ENCODE measurements at places on chromosomes 2 and 18. TPM values are rescaled to one million over a fixed set of nuclear protein-coding genes. Genes with fewer than 3 reads are reported as not detected.

ERFE gene
- polyA plus RNA-seq, result not detected

VWC2L gene
- polyA plus RNA-seq, result 0.04 TPM

UCN gene
- 0.76 TPM for polyA plus RNA-seq

UGT1A4 gene
- polyA plus RNA-seq, result 0.02 TPM

GCG gene
- polyA plus RNA-seq, result 0.14 TPM

DOK6 gene
- polyA plus RNA-seq, result 0.61 TPM

SATB2 gene
- polyA plus RNA-seq, result 0.75 TPM

PLA2R1 gene
- 0.87 TPM for polyA plus RNA-seq

GRHL1 gene
- 5.9 TPM for polyA plus RNA-seq

IL36RN gene
- polyA plus RNA-seq, result not detected

PROKR1 gene
- not detected for polyA plus RNA-seq

CROCC2 gene
- 1.3 TPM for polyA plus RNA-seq

CYP26B1 gene
- polyA plus RNA-seq, result 1.1 TPM

ELP2 gene
- 65.1 TPM for polyA plus RNA-seq

EPB41L5 gene
- 17.4 TPM for polyA plus RNA-seq

TEX44 gene
- not detected for polyA plus RNA-seq

TNFAIP6 gene
- 1.6 TPM for polyA plus RNA-seq

TOGARAM2 gene
- 7.9 TPM for polyA plus RNA-seq

TMEM182 gene
- 1.5 TPM for polyA plus RNA-seq

AMMECR1L gene
- polyA plus RNA-seq, result 7.0 TPM

CRYGA gene
- polyA plus RNA-seq, result not detected

BCL11A gene
- polyA plus RNA-seq, result 1.5 TPM

ATG16L1 gene
- polyA plus RNA-seq, result 14.8 TPM

UGT1A5 gene
- not detected for polyA plus RNA-seq

REG1B gene
- polyA plus RNA-seq, result 0.75 TPM

ALLC gene
- 0.06 TPM for polyA plus RNA-seq

GPR39 gene
- polyA plus RNA-seq, result 5.8 TPM

MEIS1 gene
- 21.5 TPM for polyA plus RNA-seq

ANKRD30B gene
- not detected for polyA plus RNA-seq

GRP gene
- 9.6 TPM for polyA plus RNA-seq

ATP8B1 gene
- polyA plus RNA-seq, result 7.3 TPM

ADRA2B gene
- polyA plus RNA-seq, result 0.31 TPM

TUBA4B gene
- 8.7 TPM for polyA plus RNA-seq

FAP gene
- polyA plus RNA-seq, result 2.8 TPM

ZFAND2B gene
- polyA plus RNA-seq, result 45.1 TPM

BIN1 gene
- 28.8 TPM for polyA plus RNA-seq

SLC39A6 gene
- 4.7 TPM for polyA plus RNA-seq

ANKRD29 gene
- 12.5 TPM for polyA plus RNA-seq

GNLY gene
- 13.6 TPM for polyA plus RNA-seq

OSR1 gene
- polyA plus RNA-seq, result 23.3 TPM

FBLN7 gene
- 0.77 TPM for polyA plus RNA-seq

IL1RN gene
- polyA plus RNA-seq, result 850 TPM

OSBPL6 gene
- polyA plus RNA-seq, result 3.3 TPM

SPEG gene
- 10.5 TPM for polyA plus RNA-seq

PTPRM gene
- polyA plus RNA-seq, result 84.9 TPM

MPP4 gene
- 0.22 TPM for polyA plus RNA-seq

MITD1 gene
- polyA plus RNA-seq, result 34.9 TPM

OTOS gene
- not detected for polyA plus RNA-seq

ADD2 gene
- polyA plus RNA-seq, result 0.35 TPM

MROH2A gene
- not detected for polyA plus RNA-seq

TTR gene
- 0.43 TPM for polyA plus RNA-seq

REG3A gene
- not detected for polyA plus RNA-seq

LBX2 gene
- 1.4 TPM for polyA plus RNA-seq

TTL gene
- 12.5 TPM for polyA plus RNA-seq
